ENCODE measurements at places on chromosomes 6 and 20. TPM values are rescaled to one million over a fixed set of nuclear protein-coding genes. Genes with fewer than 3 reads are reported as not detected.

The PACRG gene
- not detected for total RNA-seq

The HLA-DQA1 gene
- not detected for total RNA-seq

The PTCHD4 gene
- total RNA-seq, result not detected

GRCh38 chr20:11982289-11982954, 64.7 kb downstream of the BTBD3 start:
- DNase-seq, result no peak

DNA sequence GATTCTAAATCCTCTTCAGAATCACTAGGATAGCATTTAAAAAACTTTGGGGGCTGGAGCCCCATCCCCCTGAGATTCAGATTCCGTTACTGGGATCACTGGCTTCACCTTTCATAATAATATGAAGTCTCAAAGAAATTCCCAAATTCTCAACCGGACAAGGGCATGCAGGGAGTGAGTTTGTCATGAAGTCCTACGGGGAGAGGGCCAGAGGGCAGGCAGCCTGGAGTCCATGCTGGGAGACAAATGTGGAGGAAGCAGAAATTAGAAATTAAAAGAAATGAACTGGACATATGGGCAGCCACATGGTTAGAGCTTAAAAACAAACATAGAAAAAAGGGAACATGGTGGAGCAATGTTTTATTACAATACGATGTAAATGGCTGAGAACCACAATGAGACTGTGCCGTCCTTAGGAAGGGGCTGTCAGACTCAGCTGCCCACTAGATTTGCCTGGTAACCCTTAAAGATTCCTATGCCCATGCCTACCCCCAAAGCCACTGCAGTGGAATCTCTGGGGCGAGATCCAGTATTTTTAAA, 142.6 kb downstream of the CEBPB start:
- no peak for DNase-seq

GRCh38 chr6:71335544-71335943, 46.9 kb downstream of the OGFRL1 start:
- no peak for DNase-seq

- DNase-seq, result no peak
Observed at GRCh38 chr20:37714978-37715672, 21.3 kb downstream of the CTNNBL1 start.

DNA sequence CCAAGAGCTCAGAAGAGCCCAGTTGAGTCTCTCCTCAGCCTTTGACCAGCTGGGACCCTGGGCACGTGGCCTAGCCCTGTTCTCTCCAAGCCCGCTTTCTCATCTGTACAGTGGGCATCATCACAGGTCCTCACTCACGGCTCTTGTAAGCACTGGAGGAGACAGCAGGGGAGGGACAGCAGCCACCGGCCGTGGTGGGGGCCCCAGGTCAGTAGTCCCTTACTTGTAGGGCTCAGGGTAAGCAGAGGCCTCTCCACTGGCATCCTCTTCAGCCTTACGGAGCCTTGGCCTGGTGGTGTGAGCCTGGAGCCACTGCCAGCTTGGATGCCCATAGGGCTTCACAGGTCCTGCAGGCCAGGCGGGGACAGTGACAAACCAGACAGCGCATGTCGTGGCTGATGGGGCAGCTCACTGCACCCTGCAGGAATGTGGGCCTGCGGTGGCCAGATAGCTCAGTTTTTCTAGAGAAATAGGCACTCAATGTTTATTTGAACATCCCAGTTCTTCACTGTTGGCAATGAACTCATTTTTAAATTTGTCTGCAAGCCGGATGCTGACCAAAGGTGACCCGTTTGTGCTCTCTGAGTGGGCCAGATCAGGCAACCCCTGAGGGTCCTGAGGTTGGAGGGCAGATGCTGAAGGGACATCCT, 65.1 kb downstream of the ADNP start:
- DNase-seq, result no peak

DNA sequence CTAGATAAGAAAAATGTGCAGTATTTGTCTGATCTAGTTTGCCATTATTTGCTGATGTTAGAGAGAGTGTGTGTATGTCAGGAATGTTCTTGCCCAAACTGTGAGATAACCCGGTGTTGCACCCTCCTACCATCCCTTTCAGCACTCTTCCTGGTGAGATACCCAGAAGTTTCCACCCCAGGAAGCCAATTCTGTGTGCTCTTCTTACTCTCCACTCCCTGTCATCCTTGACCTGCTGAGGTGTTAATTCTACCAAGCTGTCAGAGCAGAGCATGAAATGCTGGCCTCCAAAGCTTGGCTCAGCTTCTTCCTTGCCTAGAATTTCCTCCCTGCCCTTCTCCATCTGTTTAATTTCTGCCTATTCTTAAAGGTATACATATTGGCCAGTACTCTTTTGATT, 237.3 kb upstream of the CNR1 start:
- no peak for DNase-seq

GRCh38 chr20:50330504-50331313, 140.1 kb downstream of the CEBPB start:
- DNase-seq, result no peak

DNA sequence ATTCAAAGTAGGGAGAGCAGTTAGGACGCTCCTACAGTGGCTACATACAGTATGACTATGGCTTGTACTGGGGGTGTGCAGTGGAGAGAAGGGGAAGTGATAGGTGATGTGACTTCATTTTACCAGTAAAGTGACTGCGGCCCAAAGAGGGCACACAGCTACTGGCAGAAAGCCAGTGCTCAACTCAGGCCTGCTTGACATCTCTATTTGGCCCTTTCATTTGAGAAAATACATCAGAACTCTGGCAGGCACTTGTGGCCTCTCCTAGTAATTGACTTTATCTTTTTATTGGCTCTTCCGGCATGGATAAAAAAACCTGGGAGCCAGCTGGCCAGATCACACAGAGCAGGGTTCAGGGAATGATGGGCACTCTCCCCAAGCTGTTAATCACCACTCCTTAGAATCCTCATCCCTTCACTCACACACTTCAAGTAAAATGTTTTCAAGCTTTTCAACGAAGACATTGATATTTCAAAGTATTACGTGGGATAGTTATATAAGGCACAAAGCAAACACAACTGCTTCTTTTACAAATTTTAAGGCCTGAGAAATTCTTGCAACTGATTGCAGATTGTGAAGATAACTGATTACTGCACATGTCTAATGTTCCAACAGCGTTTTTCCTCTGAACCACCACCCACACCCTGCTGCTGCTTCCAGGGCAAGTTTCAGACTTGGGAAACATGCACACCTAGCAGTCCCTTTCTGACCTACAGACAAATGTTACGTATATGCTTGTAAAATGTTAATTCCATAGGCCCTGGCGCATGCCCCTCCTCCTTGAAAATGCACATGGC, 73.5 kb downstream of the TNFRSF21 start:
- no peak for DNase-seq

- peak; percentile 68 for DNase-seq
Observed at GRCh38 chr6:135358251-135358821, 139.2 kb downstream of the AHI1 start.
